Hippocampal formation (tissue), 2 donors: ENCODE measurements at places on chromosomes 5 and 9.

- no peak for DNase-seq
Measured at GRCh38 chr5:122078116-122079110, at the start of gene LOX. Gene LOX, minus strand, starts transcription at chr5:122078259. Its CDS starts 274 bp downstream, at chr5:122077985.

DNA sequence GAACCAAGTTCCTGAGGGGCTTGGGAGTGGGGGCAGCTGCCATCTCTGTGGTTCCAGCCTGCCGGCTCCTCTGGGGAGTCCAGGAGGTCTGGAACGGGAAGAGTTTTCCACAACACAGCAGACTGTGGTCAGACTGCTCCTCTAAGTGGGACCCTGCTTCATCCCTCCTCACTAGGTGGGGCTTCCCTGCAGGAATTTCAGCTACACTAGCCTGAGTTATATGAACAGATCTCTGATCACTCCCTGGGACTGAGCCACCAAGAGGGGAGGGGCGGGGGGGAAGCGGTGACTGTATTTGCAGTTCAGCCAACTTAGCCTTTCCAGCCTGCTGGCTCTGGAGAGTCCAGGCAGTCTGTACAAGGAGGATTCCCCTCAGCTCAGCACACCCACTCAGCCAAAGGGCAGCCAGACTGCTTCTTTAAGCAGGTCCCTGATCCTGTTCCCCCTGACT, 19.4 kb downstream of the DTWD2 start:
- no peak for DNase-seq

GRCh38 chr9:137066096-137066861, 4.1 kb downstream of the SAPCD2 start:
- DNase-seq = no peak

GRCh38 chr5:113115061-113115460, 138.5 kb downstream of the DCP2 start:
- no peak for DNase-seq

DNA sequence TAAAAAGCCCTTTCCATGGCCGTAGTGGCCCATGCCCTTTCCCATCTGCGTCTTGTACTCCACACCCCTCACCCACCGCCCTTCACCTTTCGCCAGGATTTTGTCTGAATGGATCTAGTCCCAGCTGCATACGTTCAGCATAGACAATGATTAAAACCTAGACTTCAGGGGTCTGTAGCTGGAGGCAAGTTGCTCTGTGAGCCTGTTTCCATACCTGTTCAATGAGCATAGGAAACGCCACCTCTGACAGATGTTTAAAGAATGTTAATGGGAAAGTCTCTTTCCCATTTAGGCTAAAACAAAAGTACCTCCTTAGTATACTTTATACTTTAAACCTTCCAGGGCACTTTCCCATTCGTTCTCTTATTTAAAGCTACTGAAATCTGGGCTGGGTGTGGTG, 105.7 kb downstream of the SPRY4 start:
- no peak for DNase-seq

DNA sequence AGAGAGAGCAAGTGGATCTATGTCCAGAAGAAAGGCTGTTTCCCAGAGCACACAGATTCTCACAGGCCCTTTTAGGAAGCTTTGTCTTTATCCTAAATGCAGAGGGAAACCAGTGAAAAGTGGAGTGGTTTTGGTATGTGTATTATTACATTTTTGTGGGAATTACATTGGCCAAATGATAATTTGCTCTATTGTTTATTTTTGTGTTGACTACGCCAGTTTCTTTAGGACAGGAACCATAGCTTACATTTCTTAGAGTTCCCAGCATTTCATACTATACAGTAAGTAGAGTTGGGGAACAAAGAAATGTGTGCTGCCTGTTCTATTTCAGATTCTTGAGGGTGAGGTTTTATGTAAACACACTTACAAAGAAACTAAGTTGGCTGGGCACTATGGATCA, 29.4 kb upstream of the SPATA31D4 start:
- DNase-seq = no peak

DNA sequence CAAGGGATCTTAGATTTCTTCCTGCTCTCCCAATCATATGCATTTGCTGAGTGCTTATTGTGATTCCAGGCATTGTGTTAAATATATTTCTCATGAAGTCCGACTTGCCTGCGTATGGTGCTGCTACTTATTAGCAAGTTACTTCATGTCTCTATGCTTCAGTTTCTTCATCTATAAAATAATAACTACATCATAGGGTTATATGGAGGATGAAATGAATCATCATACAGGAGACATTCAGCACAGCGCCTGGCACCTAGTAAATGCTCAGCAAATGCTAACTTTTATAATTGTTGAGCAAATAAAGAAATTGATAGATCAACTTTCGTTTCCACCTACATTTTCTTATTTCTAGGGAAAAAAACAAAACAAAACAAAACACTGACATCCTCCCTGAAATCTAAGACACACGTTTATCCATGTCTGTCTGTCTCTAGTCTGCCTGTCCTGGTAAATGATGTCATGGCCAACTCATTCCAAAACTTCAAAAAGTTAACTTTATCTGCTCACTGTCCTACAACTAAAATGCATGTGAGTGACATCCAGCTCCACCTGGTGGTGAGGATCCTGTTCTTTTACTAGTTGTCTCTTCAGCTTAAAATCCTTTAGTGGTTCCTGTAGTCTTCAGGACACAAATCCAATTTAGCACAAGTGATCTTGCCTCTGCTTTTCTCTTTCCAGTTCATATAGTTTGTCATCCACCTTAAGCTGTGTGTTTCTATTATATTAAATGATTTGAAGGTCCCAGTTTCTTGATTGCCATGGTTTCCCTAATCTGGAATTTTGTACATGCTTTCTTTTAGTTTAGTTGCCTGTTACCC, 27.7 kb downstream of the PPP3R2 start:
- no peak for DNase-seq

DNA sequence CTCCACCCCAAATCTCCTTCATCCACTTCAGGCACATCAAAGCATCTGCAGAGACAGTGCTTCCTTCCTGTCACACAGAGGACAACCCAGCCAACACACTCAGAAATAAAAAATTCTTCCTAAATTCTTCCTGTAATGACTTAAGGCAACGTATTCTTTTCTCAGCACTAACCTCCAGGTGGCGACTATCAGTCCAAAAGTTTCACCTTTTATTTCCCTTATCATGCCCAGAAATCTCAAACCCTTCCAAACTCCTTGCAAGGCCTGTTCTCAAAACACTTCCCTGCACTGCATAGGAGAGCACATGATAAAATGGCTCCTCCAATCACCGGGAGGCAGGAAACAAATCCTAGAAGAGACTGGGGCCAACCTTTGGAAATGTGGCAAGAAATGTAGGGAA, 35.1 kb downstream of the SLIT3 start:
- DNase-seq = no peak

DNA sequence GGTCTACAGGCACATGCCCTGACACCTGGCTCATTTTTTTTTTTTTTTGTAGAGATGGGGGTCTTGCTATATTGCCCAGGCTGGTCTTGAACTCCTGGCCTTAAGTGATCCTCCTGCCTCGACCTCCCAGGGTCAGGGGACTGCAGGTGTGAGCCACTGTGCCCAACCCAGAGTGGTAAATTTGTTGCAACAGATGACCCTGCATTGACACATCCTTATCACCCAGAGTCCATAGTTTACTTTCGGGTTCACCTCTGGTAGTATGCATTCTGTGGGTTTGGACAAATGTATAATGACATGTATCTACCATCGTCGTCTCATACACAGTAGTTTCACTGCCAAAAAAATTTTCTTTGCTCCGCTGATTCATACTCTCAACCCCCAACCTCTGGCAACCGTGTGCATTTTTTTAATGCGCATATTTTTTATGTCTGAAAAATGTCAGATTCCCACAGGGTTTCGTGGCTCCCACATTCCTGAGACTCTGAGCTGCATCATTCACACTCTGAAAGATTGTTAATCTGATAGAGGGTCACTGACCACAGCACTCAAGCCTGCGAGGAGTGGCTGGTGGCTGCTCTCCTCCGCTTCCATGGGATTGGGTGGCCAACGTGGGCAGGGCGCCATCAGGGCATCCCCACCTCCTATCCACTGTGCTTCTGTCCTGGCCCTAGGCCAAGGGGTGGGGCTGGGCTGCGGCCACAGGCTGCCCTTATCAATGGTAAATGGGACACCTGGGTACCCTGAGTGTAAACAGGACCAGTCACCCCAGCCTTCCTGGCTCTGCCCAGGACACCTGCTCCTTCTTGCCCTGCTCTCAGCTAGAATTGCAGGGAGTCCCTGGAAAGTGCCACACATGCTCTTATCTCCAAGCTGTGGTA, 9.6 kb downstream of the NDST1 start:
- no peak for DNase-seq

DNA sequence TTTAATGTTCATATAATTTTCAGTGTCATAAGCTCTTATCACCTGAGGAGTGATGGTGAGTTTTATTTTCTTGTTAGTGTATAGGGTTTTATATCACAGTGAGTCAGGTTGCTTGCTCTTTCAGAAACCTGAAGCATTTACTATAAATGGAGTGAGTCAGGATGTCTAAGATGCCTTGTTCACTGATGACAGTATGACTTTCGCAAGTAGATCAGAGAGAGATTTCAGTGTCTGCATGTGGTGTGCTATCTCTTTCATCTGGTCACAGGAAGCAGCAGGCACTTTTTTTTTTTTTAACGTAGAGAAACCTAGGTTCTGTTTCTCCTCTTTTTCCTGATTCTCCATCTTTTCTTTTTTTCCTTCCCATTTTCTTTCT, 237.1 kb downstream of the DMRTA1 start:
- no peak for DNase-seq
